Fibroblast of skin of left biceps (primary cell): ENCODE measurements at places on chromosomes 7 and 10.

DNA sequence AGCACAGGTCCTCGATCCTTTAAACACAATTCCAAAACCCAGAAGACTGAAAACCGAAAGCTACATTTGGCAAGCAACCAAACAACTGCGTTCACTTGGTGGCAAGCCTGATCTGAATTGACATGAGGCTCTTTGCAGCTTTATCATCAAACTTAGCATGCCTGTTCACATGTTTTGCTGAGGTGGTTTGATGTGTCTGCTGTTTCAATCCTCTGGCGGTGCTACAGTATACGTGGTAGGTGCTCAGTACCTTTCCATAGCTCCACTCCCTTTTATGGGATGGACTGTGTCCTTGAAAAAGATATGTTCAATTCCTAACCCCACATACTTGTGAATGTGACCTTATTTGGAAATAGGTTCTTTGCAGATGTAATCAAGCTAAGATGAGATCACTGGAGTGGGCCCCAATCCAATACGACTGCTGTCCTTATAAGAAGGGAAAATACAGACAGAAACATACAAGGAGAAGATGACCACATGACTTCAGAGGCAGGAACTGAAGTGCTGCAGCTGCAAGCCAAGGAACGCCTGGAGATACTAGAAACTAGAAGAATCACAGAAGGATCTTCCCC lies 33.4 kb downstream of the CCDC6 start:
- peak; percentile 93 for DNase-seq

DNA sequence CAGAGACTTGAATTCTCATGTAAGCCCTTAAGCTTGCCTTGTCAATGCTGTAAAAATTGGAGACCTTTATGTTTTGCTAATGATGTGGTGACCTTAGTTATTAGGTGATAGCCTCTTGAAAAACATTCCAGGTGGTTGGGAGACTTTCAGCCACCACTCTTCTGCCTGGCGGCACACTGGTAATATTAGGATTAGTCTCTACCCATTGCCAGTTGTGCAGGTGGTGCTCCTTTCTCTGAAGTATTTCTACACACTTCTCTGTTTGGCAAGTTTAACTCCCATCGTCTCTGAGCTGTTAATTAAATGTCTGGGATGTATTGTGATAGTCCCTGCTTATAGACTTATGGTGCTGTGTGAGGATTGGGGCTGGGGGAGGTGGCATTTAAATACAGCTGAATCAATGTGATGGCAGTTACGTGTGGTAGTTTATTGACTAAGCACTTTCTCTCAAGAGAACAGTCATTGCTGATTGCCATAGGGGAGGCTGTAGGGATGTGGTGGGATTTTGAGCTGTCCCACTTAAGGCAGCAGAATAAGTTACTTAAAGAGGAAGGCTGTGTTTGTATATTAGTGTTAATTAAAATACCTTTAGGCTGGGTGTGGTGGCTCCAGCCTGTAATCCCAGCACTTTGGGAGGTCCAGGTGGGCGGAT lies 61.7 kb downstream of the DAGLB start:
- no peak for DNase-seq

GRCh38 chr10:47339759-47340607 lies 8.2 kb upstream of the RBP3 start:
- DNase-seq = no peak

GRCh38 chr10:124388476-124388822 lies 30.3 kb downstream of the OAT start:
- no peak for DNase-seq

DNA sequence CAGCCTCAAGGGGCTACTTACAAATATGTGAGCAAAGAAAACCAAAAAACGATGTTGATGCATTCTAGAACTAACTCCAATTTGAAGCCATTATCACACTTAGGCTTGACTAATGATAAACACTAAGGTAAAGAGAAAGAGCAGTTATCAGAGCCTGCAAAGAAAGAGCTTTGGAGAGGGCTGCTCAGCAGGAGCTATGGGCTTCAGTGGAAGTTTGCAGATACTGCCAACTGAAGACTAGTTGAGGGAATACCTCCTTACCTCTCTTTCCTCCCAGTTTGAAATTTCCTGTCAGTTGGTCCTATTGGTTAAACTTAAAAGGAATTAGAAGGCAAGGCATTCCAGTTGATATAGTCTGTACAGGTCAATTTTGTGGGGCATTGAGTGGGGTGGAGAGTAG lies 498.1 kb upstream of the POT1 start:
- no peak for DNase-seq
